Frontal cortex (tissue), 4 donors: ENCODE measurements at places on chromosomes 16 and 17. TPM values are rescaled to one million over a fixed set of nuclear protein-coding genes. Genes with fewer than 3 reads are reported as not detected.

Gene PARD6A
- 9.4 TPM for total RNA-seq

Gene SMIM36
- not detected for total RNA-seq

Gene MYH11
- total RNA-seq = 1.2 TPM

Gene TSPOAP1
- 31.0 TPM for total RNA-seq

Gene PPM1E
- total RNA-seq = 51.4 TPM

Gene AANAT
- total RNA-seq = not detected

Gene DOC2A
- total RNA-seq = 11.8 TPM

Gene NUDT7
- 0.82 TPM for total RNA-seq

Gene FNDC8
- total RNA-seq = not detected

Gene EFNB3
- total RNA-seq = 17.5 TPM

Gene NPIPA8
- total RNA-seq = 4.9 TPM

Gene IRX3
- total RNA-seq = under 0.01 TPM

Gene NPIPB6
- 0.82 TPM for total RNA-seq
